EH (cell line): ENCODE measurements at places on chromosomes 3 and 15.
A peak's percentile ranks its signal among the peaks of the same experiment; 100 is the strongest.

DNA sequence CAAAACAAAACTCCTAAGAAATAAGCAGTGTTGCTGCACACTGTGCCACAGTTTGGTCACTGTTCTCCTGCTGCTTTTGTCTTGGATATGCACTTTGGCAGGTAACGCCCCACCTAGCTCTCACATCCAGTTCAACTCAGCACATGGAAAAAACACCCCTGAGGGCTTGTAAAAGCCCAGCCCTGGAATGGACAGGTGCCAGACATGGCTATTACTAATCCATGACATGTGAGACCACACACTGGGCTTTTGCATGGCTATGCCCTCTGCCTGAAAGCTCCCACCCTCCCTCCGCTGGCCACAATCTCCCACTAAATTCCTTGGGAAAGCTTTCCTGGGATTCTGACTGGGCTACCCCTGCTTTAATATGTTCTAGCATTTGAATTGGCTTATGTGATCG, 24.7 kb upstream of the ZBED2 start:
- peak; percentile 33 for DNase-seq

DNA sequence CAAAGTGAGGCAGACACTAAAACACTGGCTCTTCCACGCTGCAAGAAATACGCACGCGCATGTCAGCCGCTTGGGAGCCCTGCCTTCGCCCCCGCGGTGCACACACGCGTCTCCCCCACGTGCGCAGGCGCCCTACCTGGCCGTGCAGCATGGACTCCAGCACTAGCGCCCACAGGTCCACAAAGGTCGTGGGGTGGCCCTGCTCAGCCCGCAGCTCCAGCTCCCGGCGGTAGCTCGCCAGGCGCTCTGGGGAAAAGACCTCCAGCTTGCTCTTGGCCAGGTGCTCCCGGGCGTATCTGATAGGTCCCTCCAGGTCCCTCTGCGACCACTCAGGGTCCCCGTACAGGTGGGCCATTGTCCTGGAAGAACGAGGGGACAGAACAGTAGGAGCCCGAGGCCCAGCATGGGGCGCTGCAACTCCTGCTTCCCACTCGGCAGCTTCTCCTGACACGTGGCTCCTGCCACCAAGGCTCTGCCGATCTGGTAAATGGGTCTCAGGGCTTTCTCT, 14.9 kb downstream of the PLA2G4D start:
- DNase-seq = no peak

GRCh38 chr3:42712688-42713372, 10.2 kb upstream of the HHATL start:
- no peak for DNase-seq

- peak; percentile 66 for DNase-seq
Measured at GRCh38 chr15:43903864-43904290, 77.1 kb downstream of the WDR76 start.

DNA sequence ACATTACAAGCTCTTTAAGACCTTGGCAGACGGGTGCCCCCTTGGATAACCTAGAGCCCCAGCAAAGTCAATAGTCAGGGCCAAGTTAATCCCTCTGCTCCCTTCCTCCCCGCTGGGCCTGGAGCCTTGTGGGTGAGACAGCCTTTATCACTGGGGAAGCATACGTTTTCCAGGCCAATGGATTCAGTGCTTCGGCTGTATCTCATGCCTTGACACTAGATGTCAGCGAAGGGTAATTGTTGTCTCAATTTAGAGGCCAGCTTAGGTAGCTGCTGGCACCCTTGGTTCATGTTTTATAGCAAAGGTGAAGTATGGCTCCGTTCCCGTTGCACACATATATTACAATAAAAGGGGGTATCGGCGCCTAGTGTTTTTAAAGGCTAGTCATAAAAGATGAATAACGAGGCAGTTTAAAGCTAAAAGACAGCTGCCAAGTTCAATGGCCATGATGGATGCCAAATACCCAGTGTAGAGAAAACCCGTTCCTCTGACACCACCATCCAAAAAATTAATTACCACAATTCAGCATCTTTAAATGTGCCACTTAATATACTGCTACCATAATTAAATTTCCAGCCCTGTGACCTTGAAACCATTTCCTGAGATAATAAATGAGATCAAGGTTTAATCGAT, 52.3 kb upstream of the BNIP2 start:
- peak; percentile 34 for DNase-seq

DNA sequence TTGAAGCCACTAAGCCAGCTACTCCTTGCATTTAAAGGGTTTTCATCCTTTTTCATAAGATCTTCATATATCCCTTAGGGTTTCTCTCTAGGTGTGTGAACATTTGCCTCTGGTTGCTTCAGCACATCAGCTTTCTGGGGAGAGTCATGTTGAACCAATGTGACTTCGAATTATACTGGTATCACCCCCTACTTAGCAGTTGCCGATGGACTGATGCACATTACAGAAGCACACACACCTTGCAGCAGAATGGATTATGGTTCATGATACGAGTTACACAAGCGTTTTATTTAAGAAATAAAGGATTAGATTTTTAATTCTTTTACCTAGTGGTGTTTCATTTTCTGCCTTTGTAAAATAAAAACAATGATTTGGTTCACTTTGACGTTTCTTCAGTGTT, 39.6 kb downstream of the FBXO22 start:
- no peak for DNase-seq

- no peak for DNase-seq
Measured at GRCh38 chr3:37041546-37042195, 48.4 kb downstream of the MLH1 start.

DNA sequence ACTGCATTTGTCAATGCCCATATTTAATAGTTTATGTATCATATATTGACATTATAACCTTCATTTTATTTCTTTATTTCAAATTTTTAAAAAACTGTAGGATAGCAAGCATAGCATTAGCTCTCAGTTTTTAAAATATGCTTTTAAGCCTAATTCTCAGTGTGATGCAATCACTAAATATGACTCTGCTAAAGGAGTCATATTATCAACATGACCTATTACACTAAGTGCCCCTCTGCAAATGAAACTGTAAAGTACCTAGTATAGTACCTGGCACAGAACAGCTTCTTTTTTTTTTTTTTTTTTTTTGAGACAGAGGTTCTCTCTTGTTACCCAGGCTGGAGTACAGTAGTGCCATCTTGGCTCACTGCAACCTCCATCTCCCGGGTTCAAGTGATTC, 179.4 kb upstream of the CGNL1 start:
- DNase-seq = no peak

- DNase-seq = peak; percentile 28
Measured at GRCh38 chr3:31165399-31165860, 271.0 kb upstream of the GADL1 start.
